ENCODE measurements at places on chromosomes 2 and 18. TPM values are rescaled to one million over a fixed set of nuclear protein-coding genes. Genes with fewer than 3 reads are reported as not detected.

DNA sequence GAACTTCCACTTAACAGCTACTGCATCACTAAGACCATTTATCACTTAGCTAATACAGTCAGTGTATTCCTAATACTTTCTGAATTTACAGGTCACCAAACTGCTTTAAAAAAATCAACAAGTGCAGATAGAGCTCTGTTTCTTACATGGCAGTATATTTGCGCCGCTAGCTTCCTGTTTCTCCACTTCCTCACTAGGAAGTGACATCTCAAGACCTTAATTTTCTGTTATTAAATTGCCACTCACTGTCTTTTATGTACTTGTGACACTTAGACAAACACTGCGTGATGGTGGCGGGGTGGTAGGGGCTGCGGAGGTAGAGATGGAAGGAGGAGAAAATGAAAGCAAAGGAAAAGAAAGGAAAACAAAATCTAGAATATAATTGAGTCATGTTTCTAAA is 53.7 kb upstream of the CRIM1 start:
- DNase-seq = no peak

DNA sequence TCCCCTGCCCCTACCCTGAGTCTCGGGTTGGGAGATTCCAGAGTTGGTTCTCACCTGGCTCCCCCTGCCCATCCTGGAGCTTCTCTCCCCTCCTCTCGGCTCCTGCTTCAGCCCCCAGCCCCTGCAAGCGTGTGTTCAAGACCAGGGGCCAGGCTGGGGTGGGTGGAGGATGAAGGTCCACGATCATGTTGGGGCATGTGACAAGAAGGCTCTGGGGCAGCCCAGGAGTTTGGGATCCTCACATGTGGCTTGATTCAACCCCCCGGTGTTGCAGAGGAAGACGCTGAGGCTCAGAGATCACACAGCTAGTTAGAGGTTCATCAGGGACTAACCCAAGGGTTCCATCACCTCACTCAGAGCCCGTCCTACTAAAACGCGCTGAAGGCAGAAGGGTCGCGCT is 14.2 kb upstream of the TUBB6 start:
- DNase-seq = no peak

GRCh38 chr2:137870682-137871081 is 93.6 kb upstream of the HNMT start:
- no peak for DNase-seq

- DNase-seq = no peak
Observed at GRCh38 chr2:232395586-232395985, 11.1 kb upstream of the ALPG start.

DNA sequence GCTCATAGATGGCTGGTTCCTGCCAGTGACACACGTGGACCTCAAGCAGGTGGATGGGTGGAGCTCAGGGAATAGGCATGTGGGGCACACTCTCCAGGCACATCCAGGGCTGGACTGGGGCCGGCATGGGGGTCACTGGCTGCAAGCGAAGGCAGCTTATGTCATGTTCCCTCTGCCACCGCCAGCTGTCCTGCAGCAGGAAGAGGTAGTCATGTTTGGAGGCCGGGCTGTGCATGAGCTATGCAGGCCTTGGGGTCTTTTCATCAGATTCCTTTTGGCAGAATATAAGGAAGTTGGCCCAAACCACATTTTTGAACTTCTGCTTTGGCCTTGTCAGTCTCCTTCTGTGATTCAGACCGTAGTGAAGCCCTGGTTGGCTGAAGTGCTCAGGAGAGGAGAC is 61.5 kb downstream of the AGAP1 start:
- DNase-seq = no peak

SERPINB10 gene
- not detected for total RNA-seq

GRB14 gene
- total RNA-seq = 2.7 TPM

DNA sequence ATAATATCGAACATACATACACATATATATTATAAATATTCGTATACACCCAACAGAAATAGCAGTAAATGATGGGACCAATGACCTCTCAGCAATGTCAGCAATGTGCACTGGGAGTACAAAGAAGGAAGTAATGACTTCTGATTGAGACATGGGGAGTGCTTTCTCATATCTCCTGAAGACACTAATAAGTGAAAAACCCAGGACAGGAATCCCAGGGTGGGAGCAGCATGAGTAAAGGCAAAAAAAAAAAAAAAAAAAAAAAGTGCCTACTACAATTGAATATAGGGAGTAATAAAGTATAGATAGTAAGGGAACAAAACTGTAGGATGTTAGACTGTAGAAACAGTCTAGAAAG is 491.3 kb downstream of the IRS1 start:
- DNase-seq = no peak

ZC3H8 gene
- 7.8 TPM for total RNA-seq

All from endothelial cell of umbilical vein (primary cell).